ENCODE measurements at places on chromosomes 3 and 15.

DNA sequence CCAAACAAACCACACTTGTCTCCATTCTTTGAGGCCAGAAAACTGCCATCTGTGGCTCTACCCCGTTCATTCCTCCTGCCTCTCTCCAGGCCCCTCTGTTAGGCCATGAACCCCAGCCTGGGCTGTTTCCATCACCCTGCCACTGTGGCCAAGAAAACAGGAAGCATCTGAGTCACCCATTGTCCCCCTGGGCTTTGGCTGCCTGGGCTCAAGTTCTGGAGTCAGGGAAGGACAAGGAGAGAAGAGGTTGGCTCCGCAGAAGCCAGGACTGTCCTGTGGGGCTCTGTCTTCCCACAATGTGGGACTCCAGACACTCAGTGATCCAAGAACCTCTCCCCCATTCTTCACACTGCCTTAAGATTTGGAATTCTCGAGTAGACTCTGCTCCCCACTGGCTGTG lies 14.8 kb upstream of the LCTL start:
- DNase-seq, result no peak

DNA sequence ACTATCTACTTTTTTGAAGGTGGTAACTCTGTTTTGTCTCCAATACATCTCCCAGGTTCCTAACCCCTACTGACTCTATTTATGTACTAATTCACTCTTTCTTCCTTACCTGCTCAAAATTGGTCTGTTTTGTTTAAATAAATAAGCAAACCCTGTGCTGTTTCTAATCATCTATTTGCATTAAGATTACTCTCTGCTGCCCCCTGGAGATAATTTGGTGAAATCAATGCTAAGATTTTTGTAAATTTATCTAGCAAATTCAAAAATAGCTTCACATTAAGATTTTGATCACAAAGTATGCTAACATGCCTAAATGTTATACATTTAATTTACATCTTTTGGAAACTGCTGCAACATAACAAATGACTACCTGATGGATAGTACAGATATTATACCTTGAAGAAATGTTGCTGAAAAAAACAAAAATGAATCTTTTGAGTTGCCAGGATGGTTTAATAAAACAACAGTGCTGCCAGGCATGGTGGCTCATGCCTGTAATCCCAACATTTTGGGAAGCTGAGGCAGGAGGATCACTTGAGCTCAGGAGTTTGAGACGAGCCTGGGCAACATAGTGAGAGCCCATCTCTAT lies 4.4 kb upstream of the CD200R1 start:
- no peak for DNase-seq

DNA sequence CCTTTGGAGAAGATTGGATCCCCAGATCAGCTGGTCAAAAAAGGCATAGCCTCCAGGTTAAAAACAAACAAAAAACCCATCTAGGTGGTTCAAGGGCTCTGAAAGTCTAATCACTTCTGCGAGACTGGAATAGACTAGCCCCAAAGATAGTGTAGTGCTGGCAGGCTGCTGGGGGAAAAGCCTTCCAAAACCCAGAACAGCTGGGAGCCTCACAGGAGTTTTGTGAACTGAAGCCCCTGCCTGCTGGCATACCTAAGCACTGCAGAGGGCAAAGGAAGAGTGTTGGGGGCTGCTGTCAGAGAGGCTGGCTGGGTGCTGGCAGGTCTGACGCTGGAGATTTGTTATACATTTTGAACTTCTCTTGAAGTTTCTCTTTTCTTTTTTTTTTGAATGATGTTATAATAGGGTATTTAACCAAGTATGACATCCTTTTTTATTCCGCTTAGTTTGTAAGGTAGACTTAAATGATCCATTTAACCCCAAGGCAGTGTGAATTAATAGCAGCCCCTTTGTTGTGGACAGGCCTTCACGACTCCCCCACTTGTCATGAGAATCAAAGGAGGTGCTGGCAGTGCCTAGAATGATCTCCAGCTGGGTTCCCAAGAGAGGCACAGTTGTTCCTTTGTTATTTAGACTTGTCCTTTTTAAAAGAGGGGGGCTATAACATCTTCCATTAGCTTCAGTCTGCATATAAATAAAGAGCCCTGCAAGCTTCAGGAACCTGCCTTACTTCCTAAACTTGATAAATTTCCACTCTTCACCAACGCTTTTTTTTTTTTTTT lies 53.9 kb downstream of the CRTC3 start:
- no peak for DNase-seq

GRCh38 chr3:110341047-110341446 lies 730.6 kb upstream of the NECTIN3 start:
- no peak for DNase-seq
